ENCODE measurements at places on chromosomes 6 and 20.

DNA sequence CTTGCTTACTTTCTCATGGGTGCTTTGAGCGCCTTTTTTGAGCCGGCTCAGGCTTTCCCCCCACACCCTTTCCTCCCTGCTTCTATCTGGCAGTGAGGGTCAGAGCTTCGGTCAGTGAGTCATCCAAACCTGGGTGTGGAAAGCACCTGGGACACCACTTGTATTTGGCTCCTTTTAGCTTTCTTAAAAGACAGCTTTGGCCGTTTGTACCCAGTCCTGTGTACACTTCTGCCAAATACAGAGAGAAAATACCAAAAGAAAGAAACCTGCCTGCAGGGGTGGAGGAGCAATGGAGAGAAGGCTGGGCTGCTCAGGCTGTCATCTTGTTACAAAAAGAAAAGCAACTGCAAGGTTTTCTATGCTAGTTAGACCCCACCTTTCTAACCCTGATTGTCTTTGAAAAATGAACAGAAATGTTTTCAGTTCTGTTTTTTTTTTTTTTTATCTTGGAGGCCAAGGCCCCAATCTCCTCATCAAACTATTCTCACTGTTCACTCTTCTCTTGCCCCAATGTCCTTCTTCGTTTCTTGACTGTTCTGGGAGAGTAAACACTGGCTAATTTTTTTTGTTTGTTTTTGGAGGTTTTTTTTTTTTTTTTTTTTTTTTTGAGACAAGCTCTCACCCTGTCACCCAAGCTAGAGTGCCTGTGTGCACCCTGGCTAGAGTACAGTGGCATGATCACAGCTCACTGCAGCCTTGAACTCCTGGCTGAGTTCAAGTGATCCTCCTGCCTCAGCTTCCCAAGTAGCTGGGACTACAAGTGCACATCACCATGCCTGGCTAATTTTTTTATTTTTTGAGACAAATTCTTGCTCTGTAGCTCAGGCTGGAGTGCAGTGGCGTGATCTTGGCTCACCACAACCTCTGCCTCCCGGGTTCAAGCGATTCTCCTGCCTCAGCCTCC is 76.4 kb downstream of the SSR1 start:
- peak; percentile 27 for DNase-seq

GRCh38 chr6:108715832-108716231 is 132.4 kb upstream of the ARMC2 start:
- DNase-seq, result no peak

DNA sequence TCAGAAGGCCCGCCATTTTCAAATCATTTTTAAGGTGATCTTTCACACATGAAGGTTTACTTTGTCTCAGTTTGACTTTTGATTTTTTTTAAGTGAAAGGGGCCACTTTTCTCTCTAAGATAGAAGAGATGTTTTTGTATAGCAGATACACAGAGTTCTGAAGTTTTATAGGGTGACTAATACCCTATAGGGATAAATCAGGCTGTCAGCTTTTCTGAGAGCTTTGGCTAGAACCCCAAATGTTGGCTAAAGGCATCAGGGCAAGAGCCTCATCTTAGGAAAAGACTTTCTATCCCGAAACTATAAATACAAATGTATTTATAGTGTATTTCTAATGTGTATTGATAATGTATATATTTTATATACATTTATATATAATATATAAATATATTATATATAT is 181.4 kb downstream of the TBX18 start:
- DNase-seq, result no peak

DNA sequence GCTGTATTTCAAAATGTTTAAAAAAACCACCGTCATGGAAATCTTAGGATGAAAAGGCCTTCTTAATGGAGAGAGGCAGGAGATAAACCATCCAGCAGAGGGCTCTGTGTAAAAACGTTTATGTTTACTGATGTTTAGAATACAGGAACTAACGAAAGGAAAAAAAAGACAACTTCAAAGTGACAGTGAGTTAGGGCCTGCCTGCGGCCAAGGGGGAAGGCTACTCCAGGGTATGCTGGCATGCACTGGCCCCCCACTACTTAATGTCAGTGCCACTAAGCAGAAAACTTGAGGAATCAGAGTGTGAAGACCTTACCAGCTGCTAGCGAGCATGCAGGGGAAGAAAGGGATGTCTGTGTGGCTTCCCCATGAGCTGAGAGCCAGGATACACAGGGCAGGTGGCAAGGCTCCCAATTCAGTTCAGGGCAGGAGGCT is 47.7 kb downstream of the AKAP7 start:
- DNase-seq, result no peak

- DNase-seq, result no peak
Measured at GRCh38 chr6:100202417-100203194, 208.6 kb upstream of the MCHR2 start.

DNA sequence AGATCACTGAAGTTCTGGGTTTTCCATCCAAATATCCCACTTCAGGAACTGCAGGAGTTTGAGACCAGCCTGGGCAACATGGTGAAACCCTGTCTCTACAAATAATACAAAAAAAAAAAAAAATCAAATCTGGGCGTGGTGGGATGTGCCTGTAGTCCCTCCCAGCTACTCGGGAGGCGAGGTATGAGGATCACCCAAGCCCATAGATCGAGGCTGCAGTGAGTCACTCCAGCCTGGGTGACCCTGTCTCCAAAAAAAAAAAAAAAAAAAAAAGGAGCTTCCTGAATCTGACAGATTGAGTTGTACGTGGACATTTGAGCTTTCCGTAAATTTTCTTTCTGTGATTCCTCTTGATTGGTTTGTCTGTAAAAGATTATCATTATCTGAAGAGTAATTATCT is 55.6 kb downstream of the TULP4 start:
- no peak for DNase-seq

- DNase-seq, result peak; percentile 12
Measured at GRCh38 chr6:150072201-150072600, 3.3 kb upstream of the ULBP3 start.

DNA sequence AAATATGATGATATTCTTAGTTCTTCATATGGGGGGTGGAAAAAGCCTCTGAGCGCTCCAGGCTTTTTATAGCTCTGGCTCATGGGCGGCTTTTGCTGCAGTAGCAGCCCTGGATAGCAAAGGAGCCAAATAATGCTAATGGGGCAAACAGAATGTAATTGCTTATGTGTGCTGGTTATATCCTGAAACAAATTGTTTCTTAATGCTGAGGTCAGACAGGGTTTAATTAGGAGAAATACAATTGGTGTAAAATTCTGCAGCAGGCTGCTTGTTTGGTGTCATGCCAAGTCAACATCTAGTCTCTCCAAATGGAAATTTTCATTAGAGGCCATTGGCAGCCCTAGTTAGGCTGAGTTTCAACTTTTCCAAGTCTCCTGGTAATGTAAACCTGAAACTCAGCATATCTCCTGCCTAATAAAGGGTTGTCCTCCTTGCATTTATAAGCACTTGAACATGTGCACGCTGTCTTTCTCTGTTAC is 530.1 kb upstream of the NOX3 start:
- DNase-seq, result no peak

GRCh38 chr6:43509984-43510826 is at the start of gene LRRC73:
Gene LRRC73, minus strand, starts transcription at chr6:43510346. Its CDS starts 561 bp downstream, at chr6:43509785.
- DNase-seq, result peak; percentile 82

DNA sequence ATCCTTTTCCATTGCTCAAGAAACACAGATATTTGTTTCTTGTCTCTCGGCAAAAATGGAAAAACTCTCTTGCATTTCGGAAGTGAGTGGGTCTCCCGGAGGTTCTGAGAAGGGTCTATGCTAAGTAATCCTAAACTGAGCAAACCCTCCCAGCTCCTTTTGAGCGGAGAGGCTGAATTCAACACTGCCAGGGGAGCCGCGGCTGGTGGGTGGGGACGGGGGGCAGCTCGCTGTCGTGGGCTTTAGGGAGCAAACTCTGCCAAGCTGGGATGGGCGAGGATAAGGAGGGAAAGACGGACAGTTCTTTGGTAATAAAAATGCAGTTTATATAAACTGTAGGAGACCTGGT is 211.4 kb downstream of the FOXC1 start:
- no peak for DNase-seq

DNA sequence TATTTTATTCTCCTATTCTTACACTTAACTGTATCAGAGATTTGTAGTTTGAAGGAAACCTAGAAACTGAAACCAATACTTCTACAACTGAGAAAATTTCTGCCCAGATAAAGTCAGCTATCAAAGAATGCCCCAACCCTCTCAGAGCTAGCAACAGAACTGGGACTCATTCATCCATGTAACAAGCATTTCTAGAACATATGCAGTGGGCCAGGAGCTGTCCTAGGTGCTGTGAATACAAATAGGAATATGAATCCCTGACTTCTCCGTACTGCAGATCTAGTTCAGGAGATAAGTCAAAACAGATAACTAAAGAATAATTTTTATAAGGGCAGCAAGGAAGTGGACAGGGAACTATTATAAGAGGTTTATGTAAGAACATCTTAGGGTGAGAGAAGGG is 654.1 kb upstream of the NOX3 start:
- no peak for DNase-seq

GRCh38 chr6:149897015-149897697 is 757 bp downstream of the RAET1E start:
- DNase-seq, result no peak

- no peak for DNase-seq
Measured at GRCh38 chr20:58192567-58192966, 35.9 kb downstream of the ANKRD60 start.

- DNase-seq, result no peak
Measured at GRCh38 chr6:129596522-129596921, 113.5 kb downstream of the ARHGAP18 start.

GRCh38 chr6:88823998-88824397 is 139.4 kb downstream of the RNGTT start:
- no peak for DNase-seq

- no peak for DNase-seq
Measured at GRCh38 chr6:21335591-21335990, 258.0 kb upstream of the SOX4 start.

DNA sequence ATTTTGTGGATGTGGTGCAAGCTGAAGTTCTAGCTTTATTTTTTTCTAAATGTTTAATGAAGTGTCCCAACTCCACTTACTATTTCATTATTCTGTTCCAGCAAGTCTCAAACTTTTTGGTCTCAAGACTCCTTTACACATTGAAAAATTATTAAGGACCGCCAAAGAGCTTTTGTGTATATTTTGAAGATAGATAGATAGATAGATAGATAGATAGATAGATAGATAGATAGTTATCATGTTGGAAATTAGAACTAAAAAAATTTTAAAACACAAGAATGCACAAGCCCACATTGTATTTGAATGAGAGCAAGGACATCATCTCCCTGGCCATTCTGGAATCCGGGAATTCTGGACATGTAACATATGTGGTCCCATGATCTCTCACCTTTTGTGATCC is 181.2 kb upstream of the SNX9 start:
- no peak for DNase-seq

GRCh38 chr20:9616833-9617461 is 102.6 kb downstream of the LAMP5 start:
- peak; percentile 64 for DNase-seq

DNA sequence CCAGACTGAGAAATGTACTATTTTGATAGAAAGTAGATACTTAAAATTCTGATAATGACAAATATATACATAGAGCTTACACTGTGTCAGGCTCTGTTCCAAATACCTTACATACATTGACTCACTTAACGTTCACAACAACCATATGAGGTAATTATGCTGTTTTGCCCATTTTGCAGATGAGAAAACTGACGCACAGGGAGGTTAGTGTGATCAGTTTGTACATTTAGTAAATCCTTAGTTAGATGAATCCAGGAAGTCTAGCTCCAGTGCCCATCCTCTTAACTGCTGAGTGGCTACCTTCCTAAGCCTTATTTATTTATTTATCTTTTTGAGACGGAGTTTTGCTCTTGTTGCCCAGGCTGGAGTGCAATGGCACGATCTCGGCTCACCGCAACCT is 23.3 kb upstream of the GTF3C6 start:
- DNase-seq, result no peak

GRCh38 chr6:6758915-6759654 is 170.6 kb downstream of the LY86 start:
- DNase-seq, result peak; percentile 71

GRCh38 chr20:51271931-51272330 is 249.0 kb upstream of the KCNG1 start:
- no peak for DNase-seq

- DNase-seq, result no peak
Measured at GRCh38 chr6:89184344-89184743, 32.8 kb downstream of the GABRR1 start.

- no peak for DNase-seq
Measured at GRCh38 chr6:135434095-135434494, 63.4 kb downstream of the AHI1 start.

GRCh38 chr6:131068165-131068564 is 5.1 kb upstream of the EPB41L2 start:
- peak; percentile 18 for DNase-seq

GRCh38 chr6:26288155-26288554 is 76.8 kb upstream of the BTN3A2 start:
- DNase-seq, result no peak

DNA sequence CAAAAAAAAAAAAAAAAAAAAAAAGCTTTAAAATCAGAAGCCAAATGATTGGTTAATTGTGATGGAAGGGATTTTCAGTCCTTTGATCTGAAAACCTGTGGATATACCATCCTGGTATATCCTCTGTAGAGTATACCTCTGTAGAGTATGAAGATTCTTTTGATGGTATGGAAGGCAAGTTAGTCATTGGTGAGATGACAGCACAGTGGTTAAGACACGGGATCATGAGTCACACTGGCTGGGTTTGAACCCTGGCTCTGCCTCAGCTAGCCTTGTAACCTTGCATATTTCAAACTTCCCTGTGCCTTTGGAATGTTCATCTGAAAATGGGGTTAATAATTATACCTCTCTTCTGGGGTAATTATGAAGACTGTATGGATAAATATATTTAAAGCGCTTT is 179.3 kb downstream of the CARMIL1 start:
- DNase-seq, result peak; percentile 45

DNA sequence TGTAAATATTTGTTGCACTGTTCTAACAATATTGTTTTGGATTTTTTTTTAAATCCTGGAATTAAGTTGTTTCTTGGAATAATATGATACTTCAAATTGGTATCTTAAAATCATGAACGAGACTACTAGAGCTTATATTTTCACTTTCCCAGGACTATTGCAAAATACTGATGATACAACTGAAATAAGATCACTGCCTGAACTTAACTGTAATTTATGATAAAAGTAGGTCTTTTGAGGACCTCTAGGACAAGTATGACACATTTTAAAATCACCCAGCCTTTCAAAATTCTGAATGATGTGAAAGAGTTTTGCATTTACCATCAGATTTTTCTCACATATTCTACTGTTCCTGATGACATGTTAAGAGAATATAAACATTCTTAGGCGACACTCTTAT is 8.6 kb upstream of the UBE2J1 start:
- DNase-seq, result no peak

DNA sequence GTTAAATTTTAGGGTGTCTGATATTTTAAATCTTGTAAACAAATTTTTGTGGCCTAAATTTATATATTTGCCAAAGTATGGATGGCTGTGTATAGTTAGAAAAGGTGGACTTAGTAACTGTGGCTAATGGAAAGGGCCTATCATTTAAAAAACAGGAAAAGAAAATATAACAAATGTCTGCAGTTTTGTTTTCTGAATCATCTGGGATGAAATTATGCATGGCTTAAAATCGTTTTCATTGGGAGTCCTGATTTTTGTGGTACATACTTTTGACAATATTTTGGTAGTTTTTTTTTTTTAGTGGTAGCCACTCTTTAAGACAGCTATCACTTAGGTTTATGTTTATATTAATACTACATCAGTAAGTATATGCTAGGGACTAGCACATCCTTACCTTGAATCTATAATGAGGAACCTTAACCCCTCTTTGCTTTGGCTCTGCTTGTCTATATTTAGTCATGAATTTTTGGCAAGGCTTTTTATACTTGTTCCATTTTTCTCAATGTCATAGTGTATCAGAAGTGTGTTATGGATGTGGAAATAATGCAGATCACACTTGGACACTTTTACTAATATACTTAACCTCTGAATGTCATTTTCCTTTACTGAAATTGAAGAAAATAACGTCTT is 5.6 kb downstream of the ARID1B start:
- DNase-seq, result no peak

Data from erythroblast (primary cell).